GM23338 (cell line): ENCODE measurements at places on chromosomes 11 and 22.

DNA sequence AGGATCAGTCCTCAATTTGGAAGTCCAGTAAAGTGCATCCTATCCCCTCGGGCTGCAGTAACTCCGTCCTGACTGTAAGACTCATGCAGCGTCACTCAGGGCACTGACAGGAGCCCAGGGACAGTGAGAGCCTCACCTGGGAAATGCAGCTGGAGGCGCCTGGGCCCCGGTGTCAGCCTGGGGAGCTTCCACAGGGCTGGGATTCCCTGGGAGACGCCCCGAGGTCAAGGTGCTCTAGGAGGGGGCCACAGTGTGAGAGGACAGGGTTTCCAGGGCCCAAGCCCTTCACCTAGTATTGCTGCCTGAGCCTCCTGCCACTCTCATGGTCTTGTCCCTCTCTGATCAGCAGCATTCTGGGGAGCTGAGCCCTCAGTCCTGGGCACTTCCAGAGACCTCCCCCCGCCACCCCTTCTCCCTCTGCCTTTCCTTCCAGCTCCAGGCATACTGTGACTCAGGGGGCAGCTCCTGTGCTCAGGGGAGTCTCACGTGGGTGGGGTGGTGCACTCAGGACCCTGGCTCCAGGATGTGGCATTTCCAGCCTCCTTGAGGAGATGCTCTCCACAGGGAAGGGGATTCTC is 99.1 kb upstream of the IGLL5 start:
- no peak for DNase-seq

GRCh38 chr11:46049325-46049897 is 71.8 kb downstream of the PHF21A start:
- no peak for DNase-seq

GRCh38 chr11:16179676-16180075 is 176.7 kb downstream of the SOX6 start:
- no peak for DNase-seq

GRCh38 chr11:59394186-59394585 is 32.0 kb downstream of the OR5A2 start:
- DNase-seq: no peak

DNA sequence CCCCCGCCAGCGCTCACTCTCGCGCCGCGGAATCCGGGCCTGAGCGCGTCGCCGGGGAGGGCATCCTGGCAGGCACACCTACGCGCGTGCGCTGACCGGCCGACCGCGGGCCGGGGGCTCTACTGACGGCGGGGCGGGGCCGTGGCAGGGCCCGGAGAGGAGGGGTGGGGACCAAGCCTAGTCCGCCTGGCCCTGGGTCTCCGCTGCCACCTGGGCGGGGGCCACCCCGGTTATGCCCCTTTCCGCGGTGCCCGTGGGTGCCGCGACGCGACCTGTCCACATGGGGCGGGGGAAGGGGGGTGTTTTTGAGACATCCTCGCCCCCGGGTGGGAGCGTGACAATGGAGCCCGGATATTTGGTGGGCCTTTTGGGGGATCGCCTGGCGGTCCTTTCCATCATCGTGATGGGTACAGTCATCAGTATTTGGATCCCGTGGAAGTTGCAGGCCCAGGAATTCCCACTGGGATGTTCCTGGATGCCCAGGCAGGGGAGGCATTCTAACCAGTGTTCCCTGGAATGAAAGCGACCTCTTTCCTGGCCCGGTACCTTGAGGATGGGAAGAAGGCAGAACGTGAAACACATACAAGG is 2.2 kb downstream of the NCAM1 start:
- DNase-seq: peak; percentile 15

DNA sequence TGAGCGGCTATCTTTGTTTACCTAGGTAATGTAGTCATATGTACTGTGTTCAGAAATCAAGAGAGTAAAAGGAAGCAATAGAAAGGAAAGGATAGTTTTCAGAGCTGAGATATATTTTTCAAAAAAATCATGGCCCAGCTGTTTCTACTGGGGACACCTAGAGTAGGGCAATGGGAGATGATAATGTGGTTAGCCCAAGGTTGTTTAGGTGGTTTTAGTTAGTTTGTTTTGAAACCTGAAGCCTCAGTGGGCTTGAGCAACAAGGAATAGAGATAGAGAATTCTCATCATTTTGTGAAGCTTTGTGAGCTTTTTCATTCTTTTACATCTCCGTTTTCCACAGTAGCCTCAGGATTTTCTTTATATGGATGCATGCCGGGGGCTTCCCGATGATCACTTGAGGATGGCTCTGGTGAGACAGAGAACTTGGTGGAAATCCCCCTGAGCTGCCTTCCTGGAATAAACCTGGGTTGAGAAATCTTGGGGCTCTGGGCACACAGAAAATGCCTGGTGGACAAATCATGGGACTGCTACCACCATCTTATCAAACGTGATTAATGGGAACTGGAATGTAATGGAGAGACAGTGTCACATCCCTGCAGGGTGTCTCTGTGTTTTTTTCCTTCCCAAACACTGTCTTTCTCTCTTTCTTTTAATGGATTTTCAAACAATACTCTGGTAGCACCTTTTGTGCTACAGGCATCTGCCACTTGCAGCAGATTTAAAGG is 49.0 kb downstream of the ARHGAP42 start:
- DNase-seq: no peak

GRCh38 chr11:94895971-94896370 is 77.4 kb downstream of the CWC15 start:
- DNase-seq: no peak

- no peak for DNase-seq
Observed at GRCh38 chr11:114343020-114343419, 46.8 kb downstream of the NNMT start.

- no peak for DNase-seq
Observed at GRCh38 chr11:132961453-132961852, 570.8 kb downstream of the OPCML start.

DNA sequence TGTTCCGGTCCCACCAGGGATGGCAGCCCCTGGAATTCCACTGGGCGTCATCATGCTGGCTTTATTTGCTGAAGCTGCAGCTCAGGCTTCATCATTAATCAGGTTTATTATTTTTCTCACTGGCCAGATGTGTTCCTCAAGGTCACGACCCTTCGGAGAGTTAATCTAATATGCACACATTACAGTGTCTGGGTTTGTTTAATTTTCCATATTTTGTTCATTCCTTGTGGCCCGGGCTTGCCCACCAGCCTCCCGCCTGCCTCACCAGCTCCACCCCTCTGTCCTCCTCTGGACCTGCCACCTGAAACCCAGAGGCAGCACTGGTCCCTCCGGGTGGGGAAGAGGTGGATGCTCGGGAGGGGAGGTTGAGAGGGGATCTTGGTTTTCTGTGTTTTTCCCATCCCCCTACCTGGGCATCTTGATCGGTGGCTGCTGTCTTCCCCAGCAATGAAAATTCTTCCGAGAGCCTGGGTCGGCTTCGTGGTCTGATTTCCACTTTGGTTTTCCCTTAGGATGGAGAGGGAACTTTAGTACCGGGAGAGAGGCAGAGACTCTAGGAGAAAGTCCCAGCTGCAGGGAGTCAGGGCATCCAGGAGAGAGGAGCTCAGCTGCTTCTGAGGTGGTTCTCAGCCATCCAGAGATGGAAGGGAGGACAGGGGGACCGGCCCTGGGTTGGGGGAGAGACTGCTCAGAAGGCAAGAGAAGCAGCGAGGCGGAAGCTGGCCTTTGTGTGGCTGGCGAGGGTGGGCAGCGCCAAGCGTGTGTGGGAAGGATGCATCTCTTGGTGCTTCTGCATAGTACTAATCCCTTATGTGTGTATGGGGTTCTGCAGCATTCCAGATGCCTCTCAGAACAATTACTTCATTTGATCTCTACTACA is 2.1 kb downstream of the GRIK4 start:
- no peak for DNase-seq

DNA sequence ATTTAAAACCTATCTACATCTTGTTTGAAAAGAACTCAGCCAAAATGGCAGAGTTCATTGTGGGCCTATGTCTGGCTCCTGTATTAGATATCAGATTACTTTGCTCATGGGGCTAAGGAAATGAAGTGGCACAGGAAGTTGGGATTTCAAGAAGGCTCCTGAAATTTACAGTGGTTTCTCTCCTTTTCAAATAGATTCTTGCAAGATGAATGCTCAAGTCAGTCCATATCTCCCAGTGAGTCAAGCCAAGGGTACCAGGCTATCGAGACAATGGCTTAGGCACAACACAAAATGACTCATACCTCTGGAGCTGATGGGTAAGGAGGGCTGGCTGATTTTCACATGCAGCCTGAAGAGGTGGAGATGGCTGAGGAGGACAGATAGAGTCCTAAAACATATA is 24.1 kb upstream of the APOA1 start:
- DNase-seq: no peak
